ENCODE measurements at places on chromosomes 5 and 9.

DNA sequence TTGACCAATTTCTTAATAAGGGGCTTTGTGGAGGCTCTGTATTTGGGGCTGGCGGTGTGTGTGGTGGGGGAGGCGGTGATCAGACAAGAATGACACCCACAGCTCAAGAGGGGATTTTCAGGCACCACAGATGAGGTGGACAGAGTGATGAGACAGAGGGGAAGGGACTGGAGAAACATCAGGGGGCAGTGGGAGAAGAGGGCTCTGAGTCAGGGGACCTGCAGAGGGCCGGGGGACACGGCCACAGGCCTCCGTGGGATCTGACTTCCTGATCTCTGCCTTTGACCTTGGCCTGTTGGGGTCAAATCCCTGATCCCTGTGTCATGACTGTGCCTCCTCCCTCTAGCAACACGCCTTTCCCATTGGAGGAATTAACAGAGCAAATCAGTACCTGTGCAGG, 197.7 kb downstream of the C9orf50 start:
- no peak for DNase-seq

DNA sequence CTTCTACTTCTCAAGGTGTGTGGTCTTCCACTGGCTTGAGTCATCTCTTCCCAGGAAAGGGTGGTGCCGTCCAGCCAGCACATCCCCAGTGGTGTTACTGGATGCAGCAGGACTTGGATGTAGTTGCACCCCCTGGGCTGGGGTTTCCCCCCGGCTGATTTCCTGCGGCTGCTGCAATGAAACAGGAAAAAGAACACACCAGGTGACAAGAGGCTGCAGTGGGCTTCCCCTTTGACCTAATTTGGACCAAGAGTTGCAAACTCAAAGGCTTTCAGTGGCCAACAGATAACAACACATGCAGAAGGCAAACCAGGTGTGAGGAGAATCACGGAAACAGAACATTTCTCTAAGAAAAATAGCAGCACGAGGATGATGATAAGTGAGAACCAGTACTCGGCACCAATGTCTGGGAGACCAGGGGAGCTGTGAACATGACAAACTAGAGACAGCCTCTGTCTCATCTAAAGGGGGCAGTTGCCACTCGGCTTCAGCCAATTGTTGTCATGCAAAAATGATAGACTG, 83.7 kb downstream of the PDE6A start:
- DNase-seq = peak; percentile 12

GRCh38 chr5:158951436-158952247, 148.1 kb downstream of the EBF1 start:
- DNase-seq = no peak

- DNase-seq = no peak
These were observed 378.8 kb upstream of the TLE4 start for GRCh38 chr9:79193001-79193400.

DNA sequence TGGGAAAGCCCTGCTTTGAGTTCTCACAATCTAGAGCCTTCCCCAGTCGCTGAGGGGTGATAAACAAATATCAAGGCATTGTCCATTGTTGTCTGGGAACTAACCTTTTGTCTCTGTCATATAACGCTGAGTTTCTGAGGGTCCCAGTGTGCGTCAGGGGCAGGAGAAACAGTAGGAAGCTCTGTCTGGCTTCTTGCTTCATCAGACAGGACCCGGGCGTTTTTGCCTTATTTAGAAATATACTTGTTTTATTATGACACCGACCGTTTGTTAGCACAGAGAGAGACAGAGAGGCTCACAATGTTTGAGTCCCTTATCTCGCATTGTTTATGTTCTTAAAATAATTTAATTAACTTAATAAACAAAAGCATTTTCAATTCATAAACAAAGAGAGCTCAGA, 204.9 kb upstream of the GAS1 start:
- no peak for DNase-seq

- DNase-seq = no peak
These were observed 126.6 kb upstream of the TUSC1 start for GRCh38 chr9:25804856-25805255.

GRCh38 chr5:55241746-55242145, 8.3 kb upstream of the CCNO start:
- DNase-seq = no peak

All from stimulated activated CD8-positive, alpha-beta memory T cell treated with anti-CD3 and anti-CD28 coated beads, Interleukin-4, amount 100 ng/mL, for 24 hours (primary cell).